ENCODE measurements at places on chromosomes 7 and 10. TPM values are rescaled to one million over a fixed set of nuclear protein-coding genes. Genes with fewer than 3 reads are reported as not detected.

Gene ZNF804B
- total RNA-seq, result not detected

Gene SLC26A3
- total RNA-seq, result not detected

Gene PIK3AP1
- 1.1 TPM for total RNA-seq

Gene TMEM140
- not detected for total RNA-seq

Gene FZD8
- 9.6 TPM for total RNA-seq
